Muscle of arm (tissue), 14 donors: ENCODE measurements at places on chromosomes 5 and 9.
A peak's percentile ranks its signal among the peaks of the same experiment; 100 is the strongest.

DNA sequence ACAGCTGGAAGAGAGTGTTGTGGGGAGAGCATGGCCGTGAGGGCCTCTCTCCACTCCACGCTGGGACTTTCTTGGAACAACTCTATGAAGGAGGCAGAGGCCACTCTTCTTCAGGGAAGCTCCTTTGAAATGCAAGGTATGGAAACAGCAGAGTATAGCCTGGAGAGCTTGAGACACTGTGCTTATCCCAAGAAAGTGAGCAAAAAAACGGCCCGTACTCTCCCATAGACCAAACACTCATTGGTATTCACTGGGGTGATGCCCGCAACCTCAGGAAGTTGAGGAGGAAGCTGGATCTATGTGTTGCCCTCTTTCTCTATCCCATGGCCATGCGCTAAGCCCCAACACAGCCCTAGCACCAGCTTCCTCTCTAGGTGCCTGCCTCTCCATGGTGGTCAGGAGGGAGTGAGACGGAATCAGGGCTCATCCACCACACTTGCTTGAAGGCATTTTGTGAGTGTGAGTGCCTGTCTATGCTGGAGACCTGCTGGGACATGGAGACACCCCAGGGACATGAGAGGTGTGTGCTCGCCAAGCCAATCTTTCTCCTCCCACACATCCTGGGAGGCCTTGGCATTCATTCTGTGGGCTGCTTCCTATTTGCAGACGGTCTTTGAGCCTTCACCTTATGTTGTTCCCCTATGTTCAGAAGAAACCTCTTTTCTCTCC is 616.6 kb downstream of the IRX1 start:
- DNase-seq = no peak

GRCh38 chr5:168649306-168649705 is 70.1 kb upstream of the PANK3 start:
- DNase-seq = no peak

- DNase-seq = peak; percentile 78
Observed at GRCh38 chr5:165630261-165630778, 2124.9 kb downstream of the MAT2B start.

GRCh38 chr5:99243111-99243510 is 314.3 kb upstream of the CHD1 start:
- no peak for DNase-seq

DNA sequence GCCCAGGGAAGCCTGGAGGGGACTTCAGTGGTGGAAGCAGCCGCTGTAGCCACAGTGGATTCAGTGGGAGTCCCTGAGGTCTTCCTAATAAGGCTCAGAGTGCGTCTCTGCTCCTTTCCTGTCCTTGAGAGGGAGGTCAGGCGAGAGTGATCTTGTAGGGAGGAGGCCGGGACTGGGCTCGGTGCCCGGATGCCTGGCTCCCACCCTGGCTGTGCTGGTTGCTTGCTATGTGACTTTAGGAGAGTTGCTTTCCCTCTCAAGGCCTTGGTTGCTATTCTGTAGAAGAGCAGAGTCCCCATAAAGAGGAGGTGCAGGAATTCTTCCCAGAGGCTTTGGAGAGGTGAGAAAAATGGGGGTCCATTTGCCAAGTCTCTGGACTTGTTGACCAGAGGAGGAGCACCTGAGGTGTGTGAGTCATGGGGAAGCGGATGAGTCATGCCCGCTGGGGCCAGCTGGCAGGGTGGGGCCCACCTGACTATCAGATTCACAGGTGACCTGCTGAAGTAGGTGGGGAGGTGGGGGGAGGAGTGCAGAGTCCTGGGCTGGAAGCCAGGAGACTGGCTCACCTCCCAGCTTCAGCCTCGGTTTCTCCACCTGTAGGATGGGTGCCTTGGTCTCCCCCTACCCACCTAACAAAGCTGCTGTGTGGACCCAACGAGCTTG is 13.8 kb downstream of the GSN start:
- no peak for DNase-seq

DNA sequence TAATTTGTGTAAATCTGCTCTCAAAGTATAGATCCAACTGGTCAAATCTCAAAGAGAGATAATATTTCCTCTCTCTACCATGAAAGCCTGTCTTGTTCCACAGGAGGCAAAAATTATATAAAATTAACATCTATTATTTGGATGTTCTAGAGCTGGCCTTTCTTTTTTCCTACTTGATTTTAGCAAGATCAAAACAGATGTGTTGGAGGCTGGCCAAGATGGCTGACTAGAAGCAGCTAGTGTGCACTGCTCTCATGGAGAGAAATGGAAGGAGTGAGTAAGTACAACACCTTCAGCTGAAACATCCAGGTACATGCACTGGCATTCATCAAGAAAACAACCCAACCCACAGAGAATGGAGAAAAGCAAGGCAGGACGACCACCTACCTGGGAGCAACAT is 298.6 kb upstream of the SLC24A2 start:
- peak; percentile 3 for DNase-seq

- DNase-seq = no peak
Observed at GRCh38 chr9:116986015-116986414, 298.9 kb downstream of the TRIM32 start.

- peak; percentile 16 for DNase-seq
Observed at GRCh38 chr9:109401169-109401989, 80.5 kb upstream of the EPB41L4B start.

DNA sequence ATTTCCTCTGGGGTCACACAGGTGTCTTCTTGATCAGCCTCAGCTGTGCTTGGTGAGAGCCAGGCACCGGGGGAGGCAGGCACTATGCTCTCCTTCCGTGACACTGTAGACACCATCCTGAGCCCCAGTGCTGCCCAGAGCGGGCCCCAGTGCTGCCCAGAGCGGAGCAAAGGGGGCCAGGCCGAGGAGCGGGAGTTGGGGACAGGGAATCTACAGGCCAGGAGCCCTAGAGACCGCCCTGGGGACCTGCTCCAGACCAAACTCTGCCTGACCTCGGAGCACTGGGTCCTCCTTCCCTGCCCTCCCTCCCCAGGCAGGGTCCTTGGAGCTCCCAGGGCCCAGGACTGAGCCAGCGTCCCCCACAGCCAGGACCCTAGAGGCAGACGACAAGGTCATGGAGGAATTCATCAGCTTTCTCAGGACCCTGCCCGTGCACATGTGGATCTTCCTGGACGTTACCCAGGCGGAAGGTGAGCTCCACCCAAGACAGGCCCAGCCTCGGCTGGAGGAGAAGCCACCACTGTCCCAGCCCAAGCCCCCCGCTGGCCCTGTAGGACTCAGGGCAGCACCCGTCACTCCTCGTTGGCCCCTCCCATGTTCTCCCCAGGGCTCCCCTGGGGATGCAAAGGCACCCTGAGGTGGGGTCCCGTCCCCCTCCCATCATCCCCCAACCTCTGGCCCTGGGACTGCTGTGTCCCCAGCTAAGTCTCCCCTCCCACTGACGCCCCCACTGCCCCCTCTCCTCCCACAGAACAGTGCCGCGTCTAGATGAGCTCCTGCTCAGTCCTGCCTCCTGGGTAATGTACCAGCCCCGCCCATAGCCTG is 30.2 kb downstream of the PAEP start:
- DNase-seq = no peak

GRCh38 chr5:1732945-1733344 is 66.7 kb downstream of the MRPL36 start:
- DNase-seq = no peak

DNA sequence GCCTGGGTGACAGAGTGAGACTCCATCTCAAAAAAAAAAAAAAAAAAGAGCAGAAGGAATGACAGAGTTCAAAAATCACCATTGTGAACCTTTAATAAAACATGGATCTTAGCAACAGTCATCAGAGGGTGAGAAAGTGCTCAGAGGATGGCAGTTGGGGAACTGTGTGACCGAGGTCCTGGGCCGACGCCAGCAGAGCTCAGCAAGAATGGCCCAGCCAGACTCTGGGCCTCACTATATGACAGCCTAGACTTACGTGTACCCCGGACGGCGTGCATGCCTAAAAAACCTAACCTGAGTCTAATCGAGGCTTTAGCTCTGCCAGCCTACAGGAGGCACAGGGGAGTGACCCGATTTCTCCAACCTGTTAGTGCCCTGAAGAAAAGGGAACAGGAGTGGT is 64.3 kb downstream of the MVB12B start:
- no peak for DNase-seq

DNA sequence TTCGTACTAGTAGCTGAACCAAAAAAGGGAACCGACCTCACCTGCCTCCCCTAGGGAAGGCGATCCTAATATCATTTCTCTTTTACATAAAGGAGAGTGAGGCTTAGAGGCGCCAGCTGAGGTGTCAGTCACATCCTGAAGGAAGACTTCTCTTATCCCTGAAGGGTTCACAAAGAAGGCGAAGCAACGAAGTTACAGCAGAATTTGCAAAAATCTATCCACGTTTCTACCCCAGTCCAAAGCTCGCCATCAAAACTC is 598 bp upstream of the KIAA1191 start:
- no peak for DNase-seq

DNA sequence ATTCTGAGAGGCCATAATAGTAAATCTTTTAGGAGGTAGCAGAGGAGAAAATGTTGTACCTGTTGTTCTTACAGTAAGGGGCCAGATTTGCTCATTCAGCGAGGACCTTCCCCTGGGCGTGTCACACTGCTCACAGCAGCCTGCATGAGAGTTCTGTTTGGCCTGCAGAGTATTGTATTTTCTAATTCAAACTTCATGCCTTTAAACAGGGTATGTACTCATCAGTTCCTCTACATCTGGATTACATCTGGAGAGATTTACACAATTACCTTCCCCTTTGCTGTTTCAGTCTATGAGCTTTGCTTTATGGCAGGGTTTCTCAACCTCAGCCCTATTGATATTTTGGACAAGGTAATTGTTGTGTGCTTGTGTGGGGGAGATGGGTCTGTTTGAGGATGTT is 170.9 kb upstream of the STK32A start:
- DNase-seq = no peak

- no peak for DNase-seq
Observed at GRCh38 chr9:94899464-94900221, 173.1 kb downstream of the AOPEP start.

- no peak for DNase-seq
Observed at GRCh38 chr5:8184455-8185063, 315.6 kb downstream of the MTRR start.

DNA sequence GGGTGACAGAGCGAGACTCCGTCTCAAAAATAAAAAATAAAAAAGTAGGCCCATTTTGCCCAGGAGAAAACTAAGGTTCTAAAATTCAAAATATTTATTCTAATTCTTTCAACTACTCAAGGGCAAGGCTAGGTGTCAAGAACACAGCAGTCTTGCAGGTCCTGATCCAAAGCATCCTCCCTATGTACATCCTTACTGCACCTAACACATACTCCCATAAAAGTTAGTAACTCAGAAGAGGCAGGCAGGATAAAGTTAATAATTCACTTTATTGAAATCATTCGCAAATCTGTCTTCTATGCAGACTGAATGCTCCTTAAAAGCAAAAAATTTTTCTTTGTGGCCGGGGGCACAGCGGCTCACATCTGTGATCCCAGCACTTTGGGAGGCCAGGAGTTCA is 11.1 kb downstream of the GOLPH3 start:
- no peak for DNase-seq

- DNase-seq = no peak
Observed at GRCh38 chr9:76756941-76757673, 7.1 kb upstream of the PCA3 start.

GRCh38 chr5:106727071-106727470 is 943.7 kb downstream of the EFNA5 start:
- DNase-seq = no peak

GRCh38 chr5:181207214-181207959 is 2.4 kb upstream of the TRIM7 start:
- peak; percentile 85 for DNase-seq

DNA sequence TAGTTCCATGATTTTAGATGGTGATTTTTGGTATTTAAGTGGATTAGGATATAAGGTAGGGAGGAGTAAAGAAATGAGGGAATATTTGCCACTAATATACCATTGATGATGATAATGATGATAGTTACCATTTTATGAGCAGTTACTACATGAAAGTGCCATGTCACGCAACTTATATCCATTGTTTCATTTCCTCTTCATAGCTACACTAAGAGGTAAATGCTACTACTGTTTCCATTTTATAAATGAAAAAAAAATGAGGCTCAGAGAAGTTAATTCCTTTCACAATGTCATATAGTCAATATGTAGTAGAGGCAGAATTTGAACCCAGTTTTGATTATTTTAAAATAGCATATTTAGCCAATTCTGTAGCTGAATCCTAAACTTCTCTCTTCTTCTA is 112.2 kb upstream of the ADRA1B start:
- DNase-seq = no peak

DNA sequence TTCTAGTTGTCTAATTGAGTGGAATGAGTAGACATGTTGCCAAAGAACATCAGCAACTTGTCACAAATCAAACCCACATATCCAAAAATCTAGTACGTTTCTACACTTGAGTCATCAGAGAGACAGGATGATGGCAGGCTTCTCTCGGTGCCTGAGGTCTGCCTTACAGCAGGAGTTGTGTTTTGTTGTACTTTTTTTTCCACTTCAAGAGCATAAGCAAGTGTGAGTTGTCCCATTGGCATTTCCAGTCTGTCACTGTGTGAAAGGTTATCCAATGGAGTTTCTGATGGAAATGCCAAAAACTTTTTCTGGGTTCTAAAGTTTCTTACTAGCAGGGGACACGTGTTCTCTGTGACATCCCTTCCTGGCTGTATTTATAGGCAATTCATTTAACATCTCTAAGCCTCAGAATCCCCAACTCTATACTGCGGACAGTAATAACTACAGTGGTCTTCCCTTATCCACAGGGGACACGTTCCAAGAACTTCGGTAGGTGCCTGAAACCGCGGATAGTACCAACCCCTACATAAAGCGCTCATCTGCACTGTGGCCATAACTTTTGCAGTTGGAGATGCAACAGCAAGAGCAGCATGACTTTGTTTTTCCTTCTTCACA is 246.5 kb downstream of the SYK start:
- DNase-seq = no peak

DNA sequence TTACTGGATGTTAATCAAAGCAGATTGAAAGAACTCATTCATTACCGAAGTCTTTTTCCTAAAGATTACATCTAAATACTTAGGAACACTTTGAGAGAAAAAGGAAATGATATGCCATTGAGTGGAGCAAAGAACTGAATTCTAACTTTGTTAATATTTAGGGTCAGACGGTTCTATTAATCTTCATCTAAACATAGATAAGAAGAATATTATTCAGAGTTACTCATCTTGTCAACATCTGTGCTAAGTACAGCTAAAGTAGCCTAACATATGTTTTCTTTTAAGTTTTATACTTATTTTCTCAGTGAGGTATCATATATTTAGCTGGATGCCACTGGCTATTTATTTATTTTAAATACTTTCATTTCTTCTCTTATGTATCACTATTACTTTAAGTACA is 1763.7 kb downstream of the EFNA5 start:
- no peak for DNase-seq

DNA sequence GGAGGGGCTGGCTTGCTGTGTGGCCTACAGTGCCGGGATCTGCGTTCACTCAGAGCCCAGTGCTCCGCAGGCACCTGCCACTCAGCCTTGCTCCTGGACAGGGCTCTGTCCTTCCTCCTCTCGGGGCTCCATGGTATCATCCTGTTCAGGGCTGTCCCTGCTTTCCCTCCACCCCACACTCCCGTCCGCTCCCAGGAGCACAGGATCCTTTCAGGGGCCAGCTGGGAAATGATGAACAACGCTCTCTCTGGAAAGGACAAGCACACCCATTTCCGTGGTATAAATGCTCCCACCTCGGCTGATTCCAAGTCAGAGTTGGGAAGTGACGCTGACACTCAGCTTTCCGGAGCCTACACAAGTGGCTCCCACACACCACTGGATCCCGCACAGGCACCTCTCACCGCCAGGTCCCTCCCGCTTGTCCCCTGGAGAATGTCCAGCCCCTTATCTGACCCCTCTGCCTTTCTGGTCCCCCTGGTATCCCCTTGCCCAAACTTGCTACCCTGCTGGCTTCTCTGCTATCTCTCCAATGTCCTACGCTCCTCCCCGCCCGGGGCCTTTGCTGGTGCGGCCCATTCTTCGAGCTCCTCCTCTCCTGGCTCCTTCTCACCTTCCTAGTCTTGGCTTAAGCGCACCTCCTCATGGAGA is 21.3 kb downstream of the HMCN2 start:
- no peak for DNase-seq
